Left forelimb (tissue), 1 donor: ENCODE measurements at places on chromosomes 3 and 15.

GRCh38 chr15:26323566-26323965, 449.3 kb downstream of the GABRB3 start:
- DNase-seq, result no peak

- peak; percentile 71 for DNase-seq
Measured at GRCh38 chr3:24237971-24238706, 256.5 kb downstream of the THRB start.

- DNase-seq, result no peak
Measured at GRCh38 chr3:197795200-197795599, 4.1 kb downstream of the LRCH3 start.

DNA sequence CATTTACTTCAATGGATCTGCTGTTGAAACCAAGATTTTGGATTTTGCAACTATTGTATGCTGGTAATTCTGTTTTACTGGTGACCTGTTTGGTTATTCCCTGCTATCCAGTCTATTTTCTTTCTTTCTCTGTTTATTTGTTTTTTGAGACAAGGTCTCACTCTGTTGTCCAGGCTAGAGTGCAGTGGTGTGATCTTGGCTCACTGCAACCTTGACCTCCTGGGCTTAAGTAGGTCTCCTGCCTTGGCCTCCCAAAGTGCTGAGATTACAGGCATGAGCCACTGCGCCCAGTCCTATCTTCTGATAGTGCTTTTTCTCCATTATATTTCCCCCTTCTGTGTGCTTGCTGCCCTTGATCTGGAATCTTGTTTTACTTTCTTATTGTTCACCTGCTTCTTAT, 15.6 kb downstream of the USP13 start:
- DNase-seq, result no peak

DNA sequence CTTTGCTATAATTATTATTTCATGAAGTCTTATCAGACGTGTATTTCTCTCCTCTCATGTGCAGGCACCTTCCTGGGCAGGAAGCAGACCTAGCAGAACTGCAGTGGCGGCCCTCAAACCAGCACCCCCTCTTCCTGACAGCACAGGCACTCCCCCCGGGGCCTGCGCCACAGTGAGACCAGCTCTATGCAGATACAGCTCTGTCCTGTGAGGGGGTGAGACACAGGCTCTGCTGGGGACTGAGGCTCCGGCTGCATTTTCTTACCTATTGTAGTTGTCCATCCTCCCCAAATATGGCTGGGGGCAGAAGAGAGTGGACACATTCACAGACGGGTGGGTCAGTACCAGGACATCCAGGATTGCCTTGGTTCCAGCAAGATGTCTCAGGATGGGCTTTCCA, 5.0 kb downstream of the CISH start:
- DNase-seq, result no peak

DNA sequence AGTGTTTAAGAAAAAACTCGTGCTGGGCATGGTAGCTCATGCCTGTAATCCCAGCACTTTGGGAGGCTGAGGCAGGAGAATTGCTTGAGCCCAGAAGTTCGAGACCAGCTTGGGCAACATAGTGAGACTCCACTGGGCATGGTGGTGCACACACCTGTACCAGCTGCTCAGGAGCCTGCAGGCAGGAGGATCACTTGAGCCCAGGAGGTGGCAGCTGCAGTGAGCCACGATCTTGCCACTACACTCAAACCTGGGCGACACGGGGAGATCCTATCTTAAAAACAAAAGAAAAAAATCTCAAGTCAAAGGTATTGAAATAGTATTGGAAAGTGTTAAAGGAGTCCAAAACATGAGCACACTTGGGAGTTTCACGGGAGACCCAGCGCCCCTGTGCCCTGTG, 14.0 kb downstream of the KLF13 start:
- DNase-seq, result no peak

- no peak for DNase-seq
Measured at GRCh38 chr3:128875556-128876120, 3.8 kb upstream of the ACAD9 start.

GRCh38 chr3:55538158-55538557, 51.1 kb upstream of the WNT5A start:
- no peak for DNase-seq

- peak; percentile 31 for DNase-seq
Measured at GRCh38 chr15:68683551-68683950, 104.8 kb downstream of the CORO2B start.

- no peak for DNase-seq
Measured at GRCh38 chr3:12840591-12841148, 695 bp downstream of the RPL32 start.

DNA sequence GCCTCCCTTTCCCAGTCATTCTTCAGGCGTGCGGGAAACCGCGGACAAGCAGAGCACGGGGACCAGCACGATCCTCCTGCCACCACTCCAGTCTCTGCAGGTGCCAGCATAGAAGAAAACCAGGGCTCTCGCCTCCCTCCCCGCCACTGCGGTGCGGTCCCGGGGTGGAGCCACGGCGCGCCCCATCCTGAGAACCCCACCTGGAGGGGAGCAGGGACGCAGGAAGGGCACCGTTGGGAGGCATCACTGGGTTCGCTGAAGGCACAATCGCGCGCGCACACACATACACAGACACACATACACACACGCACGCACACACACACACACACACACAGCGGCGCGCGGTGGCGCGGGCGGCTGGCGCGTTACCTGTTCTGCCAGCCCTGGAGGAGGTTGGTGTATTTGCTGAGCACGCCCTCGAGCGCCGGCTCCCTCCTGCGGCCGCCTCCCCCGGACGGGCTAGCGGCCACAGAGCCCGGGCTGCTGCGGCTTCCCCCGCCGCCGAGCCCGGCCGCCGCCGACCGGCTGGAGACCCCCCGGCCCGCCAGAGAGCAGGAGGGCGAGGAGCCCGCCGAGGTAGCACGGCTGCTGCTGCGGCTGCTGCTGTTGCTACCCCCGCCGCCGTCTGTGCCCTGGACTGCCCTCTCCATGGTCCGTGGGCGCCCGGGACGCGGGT, 394 bp downstream of the OSBPL10 start:
- no peak for DNase-seq

DNA sequence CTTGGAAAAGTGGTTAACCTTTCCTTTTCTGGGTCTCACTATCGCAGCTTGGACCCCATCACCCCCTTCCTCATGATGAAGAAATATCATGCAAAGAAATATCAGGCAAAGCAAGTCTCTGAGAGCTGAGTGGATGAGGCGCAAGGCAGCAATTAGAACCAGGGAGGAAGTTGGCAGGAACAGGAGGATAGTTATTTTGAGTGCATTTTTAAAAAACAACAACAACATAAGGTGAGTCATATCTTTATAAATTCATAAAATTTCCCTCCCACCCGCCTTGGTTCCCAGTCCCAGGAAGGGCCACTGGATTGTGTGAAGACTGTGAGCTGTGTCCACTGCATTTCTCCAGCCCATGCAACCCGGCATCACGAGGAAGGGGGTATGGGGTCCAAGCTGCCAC, 316.9 kb upstream of the TLE3 start:
- no peak for DNase-seq

DNA sequence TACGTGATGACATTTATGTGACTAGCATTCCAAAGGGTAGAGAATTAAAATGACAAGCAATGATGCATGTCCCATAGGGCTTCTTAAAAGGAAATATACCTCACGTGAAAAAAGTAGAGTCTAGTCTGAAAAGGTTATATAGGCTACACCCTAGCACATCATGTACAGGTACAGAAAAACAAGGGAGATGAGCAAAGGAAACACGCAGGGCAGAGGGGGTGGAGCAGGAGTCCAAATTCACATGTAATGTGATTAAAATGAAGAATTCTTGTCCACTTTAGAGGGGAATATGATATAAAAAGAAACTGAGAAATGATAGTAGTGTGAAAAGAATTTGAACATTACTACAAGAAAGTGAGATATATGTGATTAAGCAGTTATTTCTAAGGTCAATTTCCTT, 59.4 kb downstream of the HACD2 start:
- DNase-seq, result no peak

- no peak for DNase-seq
Measured at GRCh38 chr3:184129012-184129411, 6.1 kb upstream of the EIF2B5 start.

- DNase-seq, result no peak
Measured at GRCh38 chr15:79954661-79955060, 16.3 kb downstream of the BCL2A1 start.

DNA sequence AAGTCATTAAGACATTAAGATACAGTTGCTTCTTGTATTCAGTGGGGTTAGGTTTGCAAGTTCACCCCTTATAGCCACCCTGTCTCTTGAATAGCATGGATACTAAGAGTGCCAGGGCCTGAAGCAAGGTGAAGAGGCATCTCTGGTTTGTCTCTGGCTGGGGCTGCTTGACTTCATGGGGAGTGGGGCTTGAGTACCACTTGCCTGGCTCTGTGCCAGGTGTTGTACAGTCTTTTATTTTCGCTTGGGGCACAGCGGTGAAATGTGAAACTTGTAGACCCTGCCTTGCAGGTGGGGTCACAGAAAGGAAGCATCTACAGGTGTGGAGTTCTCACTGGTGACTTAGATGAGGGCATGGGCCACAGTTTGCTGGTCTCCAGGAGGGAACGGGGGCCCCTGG, 152.1 kb downstream of the PDE8A start:
- DNase-seq, result no peak

GRCh38 chr3:42844412-42844713, 31.3 kb downstream of the CYP8B1 start:
- DNase-seq, result no peak

DNA sequence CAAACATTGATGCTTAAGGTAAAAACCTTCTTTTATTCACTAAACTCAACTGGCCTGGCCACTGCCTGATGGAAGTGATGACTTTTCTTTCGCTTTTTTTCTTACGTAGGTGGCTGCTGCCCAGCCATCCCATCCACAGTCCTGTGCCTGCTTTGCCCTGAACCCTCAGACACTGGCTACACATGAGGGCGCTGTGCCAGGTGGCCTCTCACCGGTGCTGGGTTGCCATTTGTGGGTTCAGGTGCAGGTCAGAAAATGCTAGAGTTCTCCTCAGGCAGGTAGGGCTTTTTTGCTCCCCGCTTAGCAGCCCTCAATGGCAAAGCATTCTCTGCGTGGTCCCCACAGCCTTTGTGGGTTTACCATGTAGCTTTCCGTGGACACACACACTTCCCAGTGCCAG, 88.3 kb upstream of the PRR23E start:
- DNase-seq, result no peak
